NCI-H526 treated with DMSO at 0.1 percent for 48 hours (cell line): ENCODE measurements at places on chromosomes 3 and 15.

DNA sequence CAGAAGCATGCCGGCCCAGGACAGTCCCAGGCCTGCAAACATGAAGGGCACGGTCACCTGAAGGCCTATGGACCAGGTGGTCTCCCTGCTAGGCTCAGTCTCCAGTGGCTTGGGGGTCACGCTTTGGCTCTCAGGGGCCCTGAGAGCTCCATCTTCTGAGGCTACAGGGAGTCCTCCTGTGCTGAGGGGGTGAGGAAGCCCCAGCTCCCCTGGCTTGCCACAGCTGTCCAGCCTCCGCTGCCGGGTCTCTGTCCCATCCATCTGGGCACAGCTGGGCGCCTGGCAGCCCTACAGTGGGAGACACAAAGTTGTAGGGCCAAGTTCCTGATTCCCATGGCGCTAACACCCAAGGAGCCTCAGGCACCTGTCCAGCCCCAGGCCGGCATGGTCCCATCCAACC lies 16.0 kb downstream of the SLC41A3 start:
- DNase-seq = no peak

GRCh38 chr3:15638193-15638890 lies 36.8 kb downstream of the BTD start:
- DNase-seq = no peak

- no peak for DNase-seq
These were observed 24.1 kb downstream of the DUOX2 start for GRCh38 chr15:45089712-45090373.

- peak; percentile 41 for DNase-seq
These were observed 1.3 kb downstream of the STT3B start for GRCh38 chr3:31534065-31534425.

GRCh38 chr3:196666001-196666867 lies 26.7 kb downstream of the NRROS start:
- DNase-seq = peak; percentile 91

- DNase-seq = no peak
These were observed 2.5 kb downstream of the ARHGAP31 start for GRCh38 chr3:119296727-119297122.

DNA sequence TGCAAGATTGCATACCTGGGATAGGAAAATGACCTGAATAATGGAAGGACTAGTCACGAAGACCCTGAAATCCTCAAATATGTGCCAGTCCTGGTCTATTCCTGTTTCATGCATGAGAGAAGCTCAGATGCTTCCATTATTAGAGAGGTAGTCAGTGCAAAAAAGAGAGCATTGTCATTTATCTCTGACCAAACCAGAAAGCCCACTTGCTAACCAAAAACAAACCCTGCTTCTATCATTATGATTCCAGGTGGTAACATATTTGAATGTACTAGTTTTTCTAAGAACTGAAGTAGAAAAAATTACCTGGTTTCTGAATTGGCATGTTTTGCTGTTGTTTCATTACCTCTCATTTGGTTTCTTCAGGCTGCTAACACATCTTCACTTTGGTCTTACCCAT lies 160.8 kb upstream of the MANF start:
- no peak for DNase-seq

DNA sequence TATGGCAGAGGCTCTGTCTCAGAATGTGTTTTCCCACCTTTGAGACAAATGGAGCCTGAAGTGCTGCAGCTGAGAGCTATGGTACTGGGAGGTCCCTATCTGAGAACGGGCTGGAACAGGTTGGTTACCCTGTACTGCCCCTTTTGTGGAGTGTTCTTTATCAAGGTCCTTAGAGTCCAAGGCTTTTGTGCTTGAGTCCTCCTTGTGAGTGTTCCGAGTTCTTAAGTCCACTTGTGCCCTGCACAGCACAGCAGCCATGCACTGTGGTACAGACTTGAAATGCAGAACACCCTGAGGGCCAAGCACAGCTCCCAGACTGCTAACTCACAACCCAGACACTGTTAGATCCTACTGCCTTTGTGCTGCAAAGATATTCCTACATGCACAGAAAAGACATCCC lies 67.8 kb downstream of the ARHGAP31 start:
- no peak for DNase-seq
